ENCODE measurements at places on chromosomes 1 and 21.

- DNase-seq = peak; percentile 73
These were observed 27.6 kb downstream of the CD244 start for GRCh38 chr1:160834945-160835565.

DNA sequence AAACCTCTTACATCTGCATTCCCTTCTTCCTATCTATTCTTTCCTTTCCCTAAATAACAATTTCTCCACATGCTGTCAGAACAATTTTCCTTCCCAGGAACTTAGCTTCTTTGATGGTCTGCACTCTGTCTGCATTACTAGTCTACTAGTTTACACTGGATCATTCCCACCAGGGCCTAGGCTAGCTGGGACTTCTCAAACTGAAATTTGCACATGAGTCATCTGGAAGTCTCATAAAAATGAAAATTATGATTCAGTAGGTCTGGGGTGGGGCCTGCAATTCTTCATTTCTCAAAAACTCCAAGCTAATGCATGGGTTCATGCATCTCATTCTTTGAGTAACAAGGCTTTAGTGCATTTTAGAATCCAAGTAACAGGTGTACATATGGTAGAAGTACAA is 74.2 kb downstream of the GABPA start:
- DNase-seq = peak; percentile 62

- no peak for DNase-seq
These were observed 1145.6 kb downstream of the KCNT2 start for GRCh38 chr1:195462646-195463045.

GRCh38 chr1:41734201-41734970 is 184.3 kb downstream of the HIVEP3 start:
- no peak for DNase-seq

DNA sequence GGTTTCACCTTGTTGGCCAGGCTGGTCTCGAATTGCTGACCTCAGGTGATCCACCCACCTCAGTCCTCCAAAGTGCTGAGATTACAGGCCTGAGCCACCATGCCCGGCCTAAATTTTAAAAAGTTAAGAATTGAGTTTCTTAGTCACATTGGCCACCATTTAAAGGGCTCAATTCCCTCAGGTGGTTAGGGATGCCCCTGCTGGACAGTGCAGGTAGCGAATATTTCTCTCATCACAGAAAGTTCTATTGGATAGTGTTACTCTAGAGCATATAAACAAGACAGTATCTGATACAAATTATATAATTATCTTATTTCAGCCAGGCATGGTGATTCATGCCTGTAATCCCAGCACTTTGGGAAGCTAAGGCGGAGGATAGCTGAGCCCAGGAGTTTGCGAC is 320.2 kb downstream of the ZP4 start:
- no peak for DNase-seq

DNA sequence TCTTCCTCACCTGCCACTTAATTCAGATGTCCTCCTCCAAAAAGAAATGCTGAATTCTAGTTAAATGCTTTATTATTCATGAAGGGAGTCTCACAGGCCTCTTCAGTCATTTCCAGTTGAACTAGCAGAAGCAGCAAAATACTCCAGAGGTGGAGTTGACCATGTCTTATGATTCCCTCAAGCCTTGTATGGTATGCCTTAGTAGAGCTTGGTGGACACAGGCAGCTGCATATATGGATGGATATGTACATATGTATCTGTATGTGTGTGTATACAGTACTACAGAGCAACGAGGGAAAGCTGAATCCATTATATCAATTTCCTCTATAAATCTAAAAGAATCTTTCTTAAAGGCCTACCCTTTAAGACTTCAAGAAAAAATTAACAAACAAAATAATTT is 83.6 kb upstream of the HP1BP3 start:
- DNase-seq = no peak

- DNase-seq = no peak
These were observed 27.5 kb downstream of the ERG start for GRCh38 chr21:38470755-38471154.

DNA sequence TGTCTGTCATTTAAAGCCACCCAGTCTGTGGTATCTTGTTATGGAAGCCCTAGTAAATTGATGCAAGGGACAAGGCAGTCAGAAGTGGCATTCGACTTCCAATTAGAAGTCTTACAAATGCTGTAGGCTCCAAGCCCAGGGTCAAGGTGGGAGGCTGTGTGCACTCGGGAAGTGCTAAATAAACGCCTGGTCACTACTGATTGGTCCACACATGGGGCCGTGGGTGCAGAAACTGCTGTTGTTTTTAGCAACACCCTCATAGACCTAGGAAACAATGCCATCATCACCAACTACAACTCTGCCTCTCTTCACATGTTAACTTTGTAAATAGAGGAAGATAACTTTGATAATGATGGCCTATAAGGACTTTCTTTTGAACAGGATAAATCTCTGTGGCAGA is 20.2 kb upstream of the ZBTB21 start:
- DNase-seq = no peak
